ENCODE measurements at places on chromosomes 7 and 10.

DNA sequence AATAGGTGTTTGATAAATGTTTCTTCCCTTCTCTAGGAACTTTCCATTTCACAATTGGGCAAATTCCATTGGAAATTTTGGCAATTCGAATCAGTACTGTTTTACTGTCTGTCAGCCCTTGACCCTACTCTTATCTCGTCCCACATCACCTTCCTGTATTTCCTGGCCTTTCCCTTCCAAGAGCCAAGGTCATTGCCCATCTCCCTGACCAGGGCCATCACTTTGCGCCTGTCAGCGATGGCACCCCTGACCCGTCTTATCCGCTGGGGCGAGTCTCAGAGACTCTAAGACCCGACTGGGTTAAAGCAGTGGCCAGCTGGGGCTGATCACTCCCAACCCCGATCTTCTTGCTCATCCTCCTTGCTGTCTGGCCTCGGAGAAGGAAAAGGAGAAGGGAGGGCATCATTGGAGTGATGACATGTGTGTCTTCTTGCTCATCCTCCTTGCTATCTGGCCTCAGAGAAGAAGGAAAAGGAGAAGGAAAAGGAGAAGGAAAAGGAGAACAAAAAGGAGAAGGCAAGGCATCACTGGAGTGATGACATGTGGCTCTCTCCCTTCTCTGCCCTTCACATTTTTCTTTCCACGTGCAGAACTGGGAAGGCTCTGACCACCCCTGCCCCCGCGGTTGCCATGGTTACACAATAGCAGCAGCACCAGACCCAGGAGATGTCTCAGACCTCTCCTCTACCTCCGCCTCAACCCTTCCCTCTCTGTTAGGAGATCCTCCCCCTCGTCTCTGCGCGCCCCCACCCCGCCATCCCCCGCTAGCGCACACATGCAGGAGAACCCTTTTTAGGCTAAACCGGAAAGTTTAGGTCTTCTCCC lies 2.0 kb downstream of the SEMA3D start:
- no peak for DNase-seq

GRCh38 chr10:15440204-15440711 lies 69.2 kb upstream of the FAM171A1 start:
- no peak for DNase-seq

GRCh38 chr7:45987521-45988290 lies 66.6 kb upstream of the IGFBP3 start:
- DNase-seq: no peak

GRCh38 chr10:22649390-22649841 lies 65.0 kb downstream of the PIP4K2A start:
- no peak for DNase-seq

- DNase-seq: no peak
These were observed 18.7 kb downstream of the FAM25A start for GRCh38 chr10:87038786-87039185.

DNA sequence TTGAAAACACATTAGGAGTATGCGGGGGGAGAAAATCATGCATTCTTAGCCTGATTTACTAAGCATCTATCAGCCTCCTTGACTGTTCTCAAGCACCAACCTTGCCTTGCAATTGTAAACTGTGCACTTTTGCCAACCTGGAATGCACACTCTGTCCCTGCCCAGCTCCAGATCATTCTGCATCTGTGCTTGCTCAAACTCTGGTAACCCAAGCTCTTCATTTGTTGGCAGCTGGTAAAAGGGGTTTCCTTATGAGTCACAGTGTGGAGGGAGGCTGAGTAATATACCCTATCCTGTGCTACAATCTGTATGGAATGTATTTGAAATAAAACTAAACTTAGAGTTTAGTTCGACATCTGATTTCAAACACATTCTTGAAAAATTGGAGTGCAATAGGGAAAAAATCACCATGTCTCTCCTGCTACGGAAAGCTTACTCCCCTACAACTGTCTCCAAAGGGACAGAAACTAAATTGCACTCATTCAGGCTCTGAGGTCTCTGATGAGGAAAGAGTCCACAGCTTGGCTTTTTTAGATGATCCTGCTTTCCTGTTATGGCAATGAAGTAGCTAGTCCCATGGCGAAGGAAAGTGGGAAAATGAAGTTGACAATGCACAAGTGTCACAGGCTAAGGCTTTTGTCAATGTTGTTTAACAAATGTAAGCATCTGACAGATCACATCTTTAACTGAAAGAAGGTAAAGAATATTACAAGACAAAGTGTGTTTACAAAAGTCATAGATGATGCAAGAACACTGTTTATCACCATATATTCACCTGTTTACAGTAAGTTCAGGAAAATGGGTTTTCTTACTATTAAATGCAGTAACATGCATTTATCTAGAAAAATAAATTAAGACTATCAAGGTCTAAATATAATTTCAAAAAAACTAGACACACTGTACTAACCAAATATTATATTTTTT lies 61.9 kb downstream of the TES start:
- no peak for DNase-seq

- no peak for DNase-seq
These were observed 278.2 kb downstream of the GATA3 start for GRCh38 chr10:8332730-8333111.

- DNase-seq: no peak
These were observed 100.9 kb downstream of the PDGFA start for GRCh38 chr7:418636-419280.

DNA sequence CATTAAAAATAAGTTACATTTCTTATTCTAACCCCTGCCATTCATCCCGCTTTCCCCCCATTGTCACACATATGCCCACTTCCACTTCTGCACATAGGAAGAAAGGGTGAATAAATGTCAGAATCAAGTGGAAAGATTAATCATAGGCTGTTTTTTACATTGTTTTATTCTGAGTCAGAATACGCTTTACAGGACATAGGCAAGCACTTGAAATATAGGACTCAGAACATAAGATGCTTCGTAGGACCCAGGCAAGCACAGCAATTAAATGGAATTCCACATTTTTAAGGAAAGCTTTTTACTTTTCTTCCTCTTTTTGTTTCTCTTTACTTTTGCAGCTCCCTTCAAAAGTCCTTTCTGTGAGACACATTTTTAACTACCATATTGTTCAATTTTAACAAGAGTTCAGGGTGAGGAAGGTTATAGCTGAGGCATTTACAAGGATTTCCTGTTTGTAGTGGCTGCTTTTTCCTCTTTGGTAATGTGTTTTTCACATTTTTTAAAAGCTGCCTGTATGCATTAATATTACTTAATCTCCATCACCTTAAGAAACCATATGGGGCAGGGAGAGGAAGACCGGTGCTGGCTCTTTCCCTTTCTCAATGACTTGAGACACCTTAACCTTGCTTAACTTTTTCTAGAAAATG lies 130.0 kb downstream of the TES start:
- DNase-seq: no peak

DNA sequence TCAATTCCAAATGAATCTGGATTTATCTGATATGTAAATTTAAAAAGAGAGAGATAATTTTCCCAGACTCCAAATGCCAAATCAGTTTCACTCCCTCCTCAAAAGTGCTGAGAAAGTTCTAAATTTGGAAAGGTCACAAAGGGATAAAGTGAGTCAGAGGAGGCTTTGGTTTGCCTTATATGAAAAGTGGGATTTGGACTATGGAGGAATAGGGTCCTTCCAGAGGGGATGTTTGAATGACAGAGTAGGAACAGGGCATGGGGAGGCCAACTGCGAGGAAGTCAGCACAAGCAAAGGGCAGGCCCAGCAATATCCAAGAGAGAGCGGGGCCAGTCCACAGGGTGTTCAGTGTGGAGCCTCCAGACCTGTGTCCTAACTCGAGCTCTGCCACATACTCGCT lies 9.8 kb upstream of the FAS start:
- DNase-seq: no peak

DNA sequence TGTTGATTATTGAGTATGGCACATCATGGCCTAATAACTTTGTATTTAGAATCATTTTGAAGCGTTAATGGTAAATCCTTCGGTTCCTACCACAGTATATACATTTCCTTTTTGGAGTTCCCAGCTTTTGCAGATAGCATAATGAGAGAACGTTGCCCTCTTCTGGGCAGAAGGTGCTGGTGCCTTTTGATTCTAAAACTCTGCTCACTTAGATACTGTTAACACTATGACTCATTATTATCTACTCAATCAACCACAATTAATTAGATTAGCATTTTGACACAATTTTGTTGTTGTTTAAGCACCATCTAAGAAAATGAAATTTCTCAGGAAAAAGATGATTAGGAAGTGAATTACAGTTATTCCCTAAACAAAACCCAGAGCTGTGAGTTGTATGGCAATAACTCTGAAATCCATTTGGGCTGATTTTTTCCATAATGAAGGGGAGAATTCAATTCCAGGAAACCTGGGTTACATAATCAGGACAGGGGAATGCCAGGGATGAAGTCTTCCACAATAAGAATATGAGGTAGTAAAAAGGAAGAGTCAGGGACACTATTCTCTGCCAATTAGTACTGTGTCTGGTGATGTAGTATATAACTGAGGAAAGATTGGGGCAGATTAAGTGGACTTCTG lies 11.5 kb upstream of the DLD start:
- DNase-seq: no peak

DNA sequence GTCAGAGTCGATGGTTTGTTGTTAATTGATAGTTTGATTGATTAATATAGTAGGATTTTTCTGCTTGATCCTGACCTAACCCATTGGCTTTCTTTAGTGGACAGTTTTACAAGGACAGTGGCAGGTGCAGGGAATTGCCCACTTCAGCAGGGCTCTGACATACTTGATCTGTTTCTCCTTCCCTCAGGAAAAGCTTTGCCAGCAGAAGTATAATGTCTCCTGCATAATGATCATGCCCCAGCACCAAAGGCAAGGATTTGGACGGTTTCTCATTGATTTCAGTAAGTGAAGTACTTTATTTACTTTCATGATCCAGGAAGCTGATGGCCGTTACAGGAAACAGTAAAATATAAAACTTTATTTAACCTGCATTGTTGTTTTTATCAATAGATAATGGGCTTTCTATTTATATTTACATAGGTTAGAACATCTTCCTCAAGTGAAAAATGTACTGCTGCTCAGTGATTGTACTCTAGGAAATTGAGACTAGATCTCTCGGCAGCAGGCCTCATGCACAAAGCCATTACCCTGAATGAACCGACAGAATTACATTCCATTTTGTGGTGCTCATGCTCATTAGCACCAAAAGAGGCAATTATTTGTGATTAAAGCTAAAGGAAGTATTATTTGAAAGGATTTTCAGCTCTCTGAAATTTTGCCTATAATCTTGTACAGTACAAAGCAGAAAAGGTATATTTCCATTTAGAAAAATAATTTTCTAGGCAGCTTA lies 122.5 kb upstream of the SAMD8 start:
- DNase-seq: no peak
